Jurkat, Clone E6-1 (cell line): ENCODE measurements at places on chromosomes 3 and 15.
A peak's percentile ranks its signal among the peaks of the same experiment; 100 is the strongest.

GRCh38 chr15:85329561-85330422 is 50.6 kb upstream of the AKAP13 start:
- peak; percentile 51 for DNase-seq

GRCh38 chr3:72310419-72311380 is 525.8 kb upstream of the PROK2 start:
- DNase-seq, result peak; percentile 19

GRCh38 chr3:65048151-65048550 is 360.4 kb upstream of the ADAMTS9 start:
- no peak for DNase-seq

GRCh38 chr3:128073185-128073725 is 21.0 kb downstream of the SEC61A1 start:
- no peak for DNase-seq

GRCh38 chr15:72047020-72047419 is 70.9 kb downstream of the MYO9A start:
- DNase-seq, result no peak

- DNase-seq, result no peak
Observed at GRCh38 chr15:63970621-63971426, 75.5 kb downstream of the DAPK2 start.

DNA sequence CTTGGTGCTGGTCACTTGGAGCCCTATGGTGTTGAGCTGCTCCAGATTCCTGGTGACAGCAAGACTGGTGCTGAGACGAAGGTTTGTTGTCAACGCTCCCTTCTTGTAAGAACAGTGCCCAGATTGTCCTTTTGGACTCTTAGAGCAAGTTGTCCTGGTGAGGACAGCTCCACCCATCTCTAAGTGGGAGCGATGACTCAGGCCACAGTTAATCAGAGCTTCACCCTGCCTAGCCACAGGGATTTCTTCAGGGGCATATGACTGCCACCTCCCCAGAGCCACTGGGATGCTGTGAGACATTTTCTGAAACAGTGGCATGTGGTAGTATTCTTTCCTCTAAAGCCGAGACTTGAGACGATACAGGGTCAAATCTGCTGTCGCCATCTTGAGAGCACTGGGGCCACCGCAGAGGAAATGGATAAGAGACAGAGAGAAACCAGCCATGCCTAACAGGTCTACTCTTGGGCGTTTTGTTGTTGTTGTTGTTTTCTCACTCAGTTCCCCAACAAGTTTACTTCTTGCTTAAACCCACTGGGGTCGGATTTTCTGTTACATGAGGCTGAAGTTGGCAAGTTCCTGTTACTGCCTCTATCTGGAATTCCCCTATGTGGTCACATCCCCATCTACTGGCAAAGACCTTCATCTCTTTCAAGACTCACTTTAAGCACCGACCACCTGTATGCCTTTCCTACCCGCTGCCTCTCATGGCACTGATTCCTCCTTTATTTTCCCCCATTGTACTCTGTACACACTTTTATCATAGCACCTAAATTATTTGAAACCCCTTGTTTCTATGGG is 16.0 kb upstream of the PCOLCE2 start:
- DNase-seq, result peak; percentile 25

DNA sequence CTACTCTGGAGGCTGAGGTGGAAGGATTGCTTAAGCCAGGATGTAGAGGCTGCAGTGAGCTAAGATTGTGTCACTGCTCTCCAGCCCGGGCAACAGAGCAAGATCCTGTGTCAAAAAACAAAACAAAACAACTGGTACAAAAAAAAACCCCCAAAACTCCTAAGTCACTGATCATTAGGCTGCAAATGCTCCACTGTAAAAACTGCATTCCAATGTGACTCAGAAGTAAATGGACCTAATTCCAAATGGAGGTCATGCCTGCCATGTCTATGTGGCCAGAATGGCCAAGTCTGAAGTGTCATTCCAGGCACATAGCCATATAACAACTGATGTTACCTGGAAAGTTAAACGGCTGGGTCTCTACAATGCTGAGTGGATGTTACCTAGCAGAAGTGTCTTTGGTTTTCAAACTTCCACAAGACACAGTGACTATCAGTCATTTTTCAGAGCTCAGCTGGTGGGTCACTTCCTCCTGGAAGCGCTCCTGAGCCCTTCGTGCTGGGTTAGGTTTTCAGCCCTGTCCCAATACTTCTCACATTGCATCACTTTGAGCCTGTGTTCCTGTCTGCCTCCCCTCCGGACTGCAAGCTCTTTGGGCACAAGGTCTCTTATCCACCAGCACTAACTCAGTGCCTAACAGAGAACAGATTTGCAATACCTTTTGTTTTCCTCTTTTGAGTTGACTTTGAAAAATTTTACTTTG is 10.6 kb downstream of the FSTL1 start:
- DNase-seq, result no peak

DNA sequence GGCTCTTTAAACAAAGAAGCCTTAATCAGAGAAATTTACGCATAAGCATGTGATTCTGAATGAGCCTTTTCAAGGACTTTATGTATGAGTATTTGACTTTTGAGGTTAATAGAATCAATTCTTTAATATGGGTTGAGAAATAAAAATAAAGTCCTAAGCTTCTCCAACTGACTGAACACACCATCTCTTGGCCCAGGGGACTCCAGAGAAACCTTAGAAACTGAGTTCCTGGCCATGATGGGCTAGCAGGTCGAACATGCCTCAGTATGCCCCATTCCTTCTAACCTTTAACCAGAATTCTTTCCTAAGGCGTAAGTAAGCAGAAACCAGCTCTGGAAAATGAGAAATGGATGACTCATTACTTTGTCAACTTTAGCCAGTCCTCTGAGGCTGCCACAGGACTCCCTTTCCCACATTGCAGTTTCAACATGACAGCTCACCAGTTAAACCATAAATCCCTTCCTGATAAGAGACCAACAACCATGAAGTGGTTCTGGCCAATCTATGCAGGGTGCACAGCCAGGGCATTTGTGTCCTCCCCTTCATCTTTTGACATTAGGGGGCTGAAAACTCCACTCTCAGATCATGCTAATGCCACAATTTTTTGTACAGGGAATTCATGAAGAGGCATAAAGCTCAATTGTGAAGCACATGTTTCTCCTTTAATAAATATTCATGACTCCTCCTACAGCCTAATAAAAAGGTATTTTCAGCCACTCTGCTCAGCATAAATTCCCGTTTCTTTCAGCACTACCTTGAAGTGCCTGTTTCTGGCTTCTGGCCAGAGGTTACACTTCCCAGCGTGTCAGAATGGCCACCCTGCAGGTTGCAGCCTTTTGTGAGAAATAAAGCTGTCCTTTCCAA is 33.3 kb downstream of the TM4SF18 start:
- no peak for DNase-seq

DNA sequence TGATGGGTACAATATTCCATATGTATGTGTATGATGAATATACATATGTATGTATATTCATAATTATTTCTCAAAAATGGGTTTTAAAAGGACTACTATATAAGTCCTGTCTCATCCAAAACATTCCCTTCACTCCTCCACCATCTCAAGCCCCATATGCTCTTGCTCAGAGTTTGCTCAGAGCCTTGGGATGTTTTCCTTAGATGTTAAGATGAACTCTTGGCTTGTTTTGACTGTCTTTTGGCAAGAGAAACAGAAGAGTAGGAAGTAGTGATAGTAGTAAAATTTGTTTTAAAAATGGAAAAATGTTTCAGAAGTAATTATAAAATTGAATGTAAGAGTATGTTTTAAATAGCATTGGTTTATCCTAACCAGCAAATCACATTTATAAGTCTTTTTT is 6.2 kb upstream of the EPHA3 start:
- DNase-seq, result no peak

GRCh38 chr3:121592856-121593702 is at the start of gene FBXO40:
FBXO40 (plus strand) TSS chr3:121593379; CDS start chr3:121620576, 27,197 bp downstream.
- DNase-seq, result no peak

- DNase-seq, result no peak
Observed at GRCh38 chr3:18735005-18735404, 309.9 kb upstream of the SATB1 start.

GRCh38 chr3:112738366-112738765 is 97.4 kb upstream of the CCDC80 start:
- no peak for DNase-seq

DNA sequence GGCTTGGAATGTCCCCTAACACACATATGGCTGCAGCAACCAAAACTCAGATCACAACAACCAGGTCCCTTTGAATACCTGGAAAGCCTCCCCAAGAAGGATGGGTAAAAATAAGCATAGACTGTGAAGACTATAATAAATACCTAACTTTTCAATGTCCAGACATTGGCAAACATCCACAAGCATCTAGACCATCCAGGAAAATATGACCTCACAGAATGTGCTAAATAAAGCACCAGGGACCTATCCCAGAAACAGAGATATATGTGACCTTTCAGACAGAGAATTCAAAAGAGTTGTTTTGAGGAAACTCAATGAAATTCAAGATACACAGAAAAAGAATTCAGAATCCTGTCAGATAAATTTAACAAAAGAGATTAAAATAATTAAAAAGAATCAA is 109.2 kb downstream of the NEDD4 start:
- DNase-seq, result no peak

- no peak for DNase-seq
Observed at GRCh38 chr3:124770336-124771082, 40.3 kb downstream of the UMPS start.
